ENCODE measurements at places on chromosomes 4 and X. TPM values are rescaled to one million over a fixed set of nuclear protein-coding genes. Genes with fewer than 3 reads are reported as not detected.

PALLD gene
- total RNA-seq, result 0.94 TPM

- DNase-seq, result no peak
Observed at GRCh38 chr4:18020145-18020670, 1.3 kb downstream of the LCORL start.

DNA sequence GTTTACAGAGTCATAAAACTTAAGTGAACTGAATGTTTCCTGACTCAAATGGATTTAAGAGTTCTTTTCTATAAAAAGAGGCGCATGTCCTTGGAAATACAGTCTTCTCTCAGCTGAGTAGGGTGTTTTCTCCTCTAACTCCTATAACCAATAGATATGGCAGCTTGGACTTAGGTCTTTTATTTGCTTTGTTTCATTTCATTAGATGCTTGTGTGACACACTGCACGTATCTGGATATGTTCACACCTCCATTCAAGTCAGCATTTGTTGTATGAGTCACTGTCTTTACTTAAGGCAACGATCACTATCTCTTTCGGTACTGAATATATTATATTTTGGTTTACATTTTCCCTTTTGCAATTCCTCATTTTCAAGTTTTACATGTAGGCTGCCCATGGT lies 136.6 kb downstream of the ARSF start:
- no peak for DNase-seq

DNA sequence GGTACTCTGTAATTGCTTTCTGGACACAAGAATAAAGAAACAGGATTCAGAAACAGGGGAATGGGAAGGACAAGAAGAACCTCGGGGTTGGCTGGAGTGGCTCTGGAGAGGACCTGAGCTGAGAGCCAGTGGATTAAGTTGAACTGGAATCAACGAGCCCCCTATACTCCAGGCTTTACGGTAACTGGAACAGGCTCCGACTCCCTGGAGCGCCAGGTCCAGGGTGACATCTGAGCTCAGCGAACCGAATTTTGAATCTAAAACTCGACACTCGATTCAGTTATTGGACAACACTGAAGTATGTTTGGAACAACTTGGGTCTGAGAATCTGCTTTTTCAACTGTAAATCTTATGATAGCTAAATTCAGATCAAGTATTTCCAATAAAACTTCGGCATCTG lies 23.9 kb downstream of the HMX1 start:
- DNase-seq, result no peak

DNA sequence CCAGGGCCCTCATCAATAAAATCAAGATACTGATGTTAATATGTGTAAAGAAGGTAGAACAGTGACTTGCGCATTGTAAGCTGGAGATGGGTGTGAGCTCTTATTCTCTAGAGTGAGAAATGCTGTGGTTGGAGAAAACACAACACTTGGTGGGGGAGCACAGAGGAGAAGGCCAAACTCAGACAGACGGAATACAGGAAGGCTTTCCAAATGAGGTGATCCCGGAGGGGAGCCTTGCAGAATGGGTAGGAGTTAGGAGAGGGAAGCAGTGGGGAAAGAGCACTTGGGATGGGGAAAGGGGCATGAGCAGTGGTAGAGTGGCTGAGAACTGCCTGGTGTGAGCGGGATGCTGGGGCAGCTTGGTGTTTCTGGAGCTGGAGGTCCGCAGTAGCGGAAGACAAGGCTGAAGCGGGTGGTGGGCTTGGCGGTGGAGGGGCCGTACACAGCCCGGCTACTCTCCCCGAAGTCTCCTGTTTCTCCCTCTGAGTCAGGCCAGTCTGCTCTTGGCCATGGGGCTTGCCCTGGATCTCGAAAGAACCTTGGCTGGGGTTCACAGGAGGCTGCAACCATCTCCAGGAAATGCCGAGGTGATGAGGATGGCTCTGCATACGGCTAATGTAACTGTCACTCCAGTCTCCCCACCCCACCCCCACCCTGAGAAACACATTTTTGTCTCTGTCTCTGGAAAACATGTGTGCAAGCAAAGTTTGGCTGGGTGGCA lies 11.3 kb upstream of the PLAC1 start:
- no peak for DNase-seq

Measured in activated T-cell treated with anti-CD3 and anti-CD28 coated beads, Interleukin-2, amount 50 U/mL, for 4 hours (primary cell).